ENCODE measurements at places on chromosomes 2 and 18.

GRCh38 chr2:40169430-40169829 lies 282.5 kb downstream of the SLC8A1 start:
- peak; percentile 20 for DNase-seq

DNA sequence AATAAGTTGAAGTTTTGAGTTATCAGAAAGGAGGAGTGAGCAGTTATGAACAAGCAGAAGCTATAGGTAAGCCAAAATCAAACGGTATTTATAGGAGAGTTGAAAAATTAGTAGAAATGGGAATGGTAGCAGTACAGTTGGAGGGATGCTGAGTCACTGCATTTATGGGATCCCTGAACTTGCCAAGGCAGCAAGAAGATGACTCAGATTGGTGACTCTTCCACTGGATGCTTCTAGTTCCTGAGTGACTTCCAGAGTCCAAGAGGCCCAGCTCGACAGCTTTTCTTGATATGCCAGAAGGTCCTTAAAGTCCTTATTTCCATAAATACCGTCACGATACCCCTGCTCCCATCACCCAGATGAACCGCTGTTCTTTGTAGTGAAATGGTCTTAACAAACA lies 31.1 kb upstream of the ACTR3 start:
- DNase-seq, result peak; percentile 56

GRCh38 chr2:96528700-96529375 lies 7.7 kb upstream of the ARID5A start:
- DNase-seq, result no peak

DNA sequence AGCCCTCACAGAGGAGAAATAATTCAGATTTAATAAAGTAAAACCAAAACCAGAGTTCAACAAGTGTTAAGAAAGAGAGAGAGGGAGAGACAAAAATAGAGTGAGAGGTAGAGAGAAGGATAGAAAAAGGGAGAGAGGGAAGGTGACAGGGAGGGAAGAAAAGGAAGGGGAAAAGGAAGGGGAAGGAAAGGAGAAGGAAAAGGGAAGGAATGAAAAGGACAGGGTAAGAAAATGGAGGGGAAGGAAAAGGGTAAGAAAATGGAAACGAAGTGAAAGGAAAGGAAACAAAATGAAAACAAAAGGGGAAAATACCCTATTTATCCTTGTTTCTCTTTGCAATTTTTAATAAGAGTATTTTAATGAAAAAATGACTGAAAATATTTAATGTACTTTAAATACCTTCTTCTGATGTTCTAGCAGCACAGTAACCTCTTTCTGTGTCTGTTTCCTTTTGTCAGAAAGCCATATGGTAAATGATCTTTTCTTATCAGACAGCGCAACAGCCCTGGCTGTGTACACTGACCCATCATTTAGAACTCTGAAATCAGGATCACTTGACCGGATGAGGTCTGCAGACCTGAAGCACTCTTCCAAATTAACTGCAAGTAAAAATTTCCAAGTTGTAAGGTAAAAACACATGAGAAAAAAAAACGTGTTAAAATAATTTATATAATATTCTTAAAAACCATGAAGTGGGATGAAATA lies 11.8 kb downstream of the DSC3 start:
- DNase-seq, result no peak

DNA sequence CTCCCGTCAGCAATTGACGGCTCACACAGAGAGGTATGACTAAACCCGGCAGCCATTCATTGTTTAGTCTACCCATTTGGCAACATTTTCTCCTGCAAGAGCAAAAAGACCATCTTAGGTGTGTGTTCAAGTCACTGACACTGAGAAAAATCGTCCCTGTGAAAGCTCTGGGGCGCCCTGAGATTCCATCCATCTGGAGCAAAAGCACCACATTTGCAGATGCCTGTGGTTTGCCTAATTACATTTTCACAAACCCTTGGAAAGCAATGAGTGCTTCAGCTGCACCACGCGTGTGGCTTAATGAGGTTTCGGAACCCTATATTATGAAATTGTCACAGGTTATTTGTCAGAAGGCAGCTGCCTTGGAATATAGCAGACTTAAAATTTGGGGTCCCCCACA lies 110.7 kb upstream of the PTPRM start:
- no peak for DNase-seq

DNA sequence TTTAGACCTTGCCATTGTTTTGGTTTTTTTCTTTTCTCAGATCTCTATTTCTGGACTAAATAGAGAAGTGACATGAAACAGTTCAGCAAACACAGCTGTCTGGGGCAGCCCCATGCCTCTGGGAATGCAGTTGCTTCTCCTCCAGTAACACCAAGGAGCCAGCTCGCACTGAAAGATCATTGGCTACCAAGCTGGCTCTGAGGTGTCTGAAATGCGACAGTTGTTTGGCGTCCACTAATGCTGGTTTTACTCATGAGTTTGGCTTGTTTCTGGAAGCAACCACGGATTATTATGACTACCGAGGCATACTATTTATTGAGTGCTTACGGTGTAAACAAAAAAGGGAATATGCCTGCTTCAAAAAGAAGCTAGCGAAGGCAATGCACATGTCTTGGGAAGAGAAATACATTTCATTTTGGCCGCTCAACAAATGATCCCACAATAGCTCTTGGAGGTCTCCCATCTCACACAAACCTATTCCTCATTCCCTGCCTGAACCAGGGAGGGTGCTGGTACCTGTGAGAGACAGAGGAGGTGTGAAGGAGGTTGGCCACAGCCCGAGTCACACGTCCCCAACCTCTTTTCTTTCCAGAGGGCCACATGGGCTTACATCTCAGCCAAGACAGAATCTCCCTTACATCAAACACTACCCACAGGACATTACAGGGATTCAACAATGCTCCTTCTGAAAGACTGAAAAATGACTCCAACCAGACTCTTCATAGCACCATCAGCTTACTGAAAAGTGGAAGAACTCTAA lies 37.5 kb upstream of the NEB start:
- DNase-seq, result no peak

GRCh38 chr18:33833842-33834241 lies 255.8 kb downstream of the ASXL3 start:
- no peak for DNase-seq

- DNase-seq, result no peak
These were observed 177.4 kb upstream of the NABP1 start for GRCh38 chr2:191500566-191500883.

DNA sequence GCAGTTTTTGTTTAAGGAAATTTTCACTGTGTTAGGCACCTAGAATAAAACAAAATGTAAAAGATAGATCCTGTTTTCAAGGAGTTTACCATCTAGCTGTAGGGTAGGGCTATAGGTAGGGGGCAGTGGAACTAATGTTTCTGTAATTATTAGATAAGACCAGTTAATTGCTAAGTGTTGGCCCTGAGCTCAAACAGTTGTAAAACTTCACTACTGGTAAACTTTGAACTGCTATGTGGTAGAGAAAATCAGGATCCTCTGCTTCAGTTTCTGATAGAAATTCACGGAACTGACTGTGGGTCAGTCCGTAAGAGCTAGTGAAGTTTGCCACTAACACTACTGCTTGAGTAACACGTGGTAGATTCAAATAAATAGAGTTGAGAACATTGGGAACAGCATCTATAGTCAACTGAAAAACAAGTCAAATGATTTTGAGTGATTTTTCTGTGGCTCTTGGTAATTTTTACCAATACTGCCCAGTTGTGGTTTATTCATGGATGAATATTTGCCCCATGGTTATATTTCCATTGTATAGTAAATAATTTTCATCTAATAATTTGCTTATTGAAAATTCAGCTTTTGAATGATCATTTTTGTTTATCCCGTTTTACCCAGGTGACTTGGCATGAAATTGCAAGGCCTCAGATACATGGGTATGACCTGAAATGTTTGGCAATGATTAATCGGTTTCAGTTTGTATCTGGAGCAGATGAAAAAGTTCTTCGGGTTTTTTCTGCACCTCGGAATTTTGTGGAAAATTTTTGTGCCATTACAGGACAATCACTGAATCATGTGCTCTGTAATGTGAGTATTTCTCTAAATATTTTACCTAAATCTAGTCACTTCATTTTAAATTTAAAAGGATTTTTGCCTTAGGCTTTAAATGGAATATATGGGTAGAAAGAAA lies 26.4 kb downstream of the ELP2 start:
- no peak for DNase-seq

DNA sequence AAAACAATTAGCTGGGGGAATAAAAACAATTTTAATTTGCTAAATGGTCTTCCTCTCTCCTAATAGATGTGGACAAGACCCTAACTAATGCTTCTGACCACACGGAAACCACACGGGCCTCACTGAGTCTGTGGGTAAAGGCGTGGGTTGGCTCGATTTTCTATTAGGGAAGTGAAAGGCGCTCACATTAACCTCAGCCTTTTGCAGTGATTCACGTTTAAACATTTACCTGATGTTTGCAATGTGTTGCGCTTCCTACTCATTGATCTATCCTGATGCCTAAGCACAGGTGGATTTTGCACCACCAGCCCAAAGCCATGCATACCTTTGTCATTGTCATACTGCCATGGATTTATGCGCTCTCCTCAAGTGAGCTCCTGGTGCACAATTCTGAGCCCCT lies 35.6 kb upstream of the NRP2 start:
- no peak for DNase-seq

DNA sequence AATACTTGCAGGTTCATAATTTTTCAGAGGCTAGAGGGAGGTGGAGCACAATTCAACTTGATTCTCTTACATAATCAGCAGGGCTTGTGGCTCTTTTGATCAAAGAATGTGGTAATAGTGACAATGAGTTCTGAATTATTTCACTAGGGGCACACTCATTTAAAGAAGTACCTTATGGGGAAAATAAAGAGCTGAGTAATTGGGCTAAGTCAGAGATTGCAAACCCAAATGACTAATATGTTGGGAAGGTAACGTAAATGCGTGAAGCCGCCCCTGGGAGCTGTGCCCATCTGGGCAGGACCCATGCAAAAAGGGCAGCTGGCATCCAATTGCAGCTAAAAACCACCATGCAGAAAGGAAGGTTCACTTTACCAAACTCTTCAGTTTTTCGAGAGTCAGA lies 35.3 kb downstream of the NCKAP5 start:
- peak; percentile 76 for DNase-seq

GRCh38 chr2:146837857-146838256 lies 1007.0 kb upstream of the ACVR2A start:
- peak; percentile 56 for DNase-seq

- peak; percentile 47 for DNase-seq
These were observed 99.3 kb upstream of the DNAJC10 start for GRCh38 chr2:182616471-182617393.

DNA sequence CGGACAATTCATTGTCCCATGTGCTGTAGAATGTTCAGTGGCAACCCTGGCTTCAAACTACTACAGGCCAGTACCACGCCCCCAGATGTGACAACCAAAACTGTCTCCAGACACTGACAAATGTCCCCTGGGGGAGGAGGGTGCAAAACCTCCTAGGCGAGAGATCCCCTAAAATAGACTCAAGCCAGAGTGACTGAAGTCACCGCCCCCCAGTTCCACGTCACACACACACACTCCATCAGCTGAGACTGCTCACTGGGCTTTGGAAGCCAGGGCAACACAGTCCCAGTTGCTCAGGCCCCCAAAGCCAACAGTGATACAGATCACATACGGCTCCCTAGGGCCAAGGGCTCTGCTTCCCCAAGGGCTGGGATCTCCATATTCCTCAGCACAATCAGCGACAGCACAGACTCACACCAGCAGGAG lies 19.1 kb downstream of the HDAC4 start:
- DNase-seq, result no peak

DNA sequence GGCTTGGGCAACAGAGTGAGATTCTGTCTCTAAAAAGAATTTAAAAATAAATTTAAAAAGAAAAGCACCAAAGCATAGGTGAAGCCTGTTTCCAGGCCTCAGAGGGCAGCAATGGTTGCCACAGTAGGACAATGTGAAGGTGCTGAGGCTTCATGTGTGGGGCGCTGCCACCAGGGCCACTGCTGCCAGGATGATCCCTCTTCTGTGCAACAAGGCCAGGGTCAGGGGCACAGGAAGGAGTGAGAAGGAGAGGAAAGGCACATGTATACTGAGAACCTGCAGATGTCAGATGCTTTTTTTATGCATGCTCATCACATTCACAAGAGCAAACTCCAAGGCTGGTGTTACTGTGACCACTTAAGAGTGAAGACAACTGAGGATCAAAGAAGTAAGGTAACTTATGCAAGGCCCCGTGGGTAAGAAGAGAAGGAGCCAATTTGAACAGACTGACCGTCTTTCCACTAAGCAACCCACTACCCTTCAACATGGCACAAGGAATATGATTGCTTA lies 79.7 kb upstream of the ACKR3 start:
- no peak for DNase-seq

DNA sequence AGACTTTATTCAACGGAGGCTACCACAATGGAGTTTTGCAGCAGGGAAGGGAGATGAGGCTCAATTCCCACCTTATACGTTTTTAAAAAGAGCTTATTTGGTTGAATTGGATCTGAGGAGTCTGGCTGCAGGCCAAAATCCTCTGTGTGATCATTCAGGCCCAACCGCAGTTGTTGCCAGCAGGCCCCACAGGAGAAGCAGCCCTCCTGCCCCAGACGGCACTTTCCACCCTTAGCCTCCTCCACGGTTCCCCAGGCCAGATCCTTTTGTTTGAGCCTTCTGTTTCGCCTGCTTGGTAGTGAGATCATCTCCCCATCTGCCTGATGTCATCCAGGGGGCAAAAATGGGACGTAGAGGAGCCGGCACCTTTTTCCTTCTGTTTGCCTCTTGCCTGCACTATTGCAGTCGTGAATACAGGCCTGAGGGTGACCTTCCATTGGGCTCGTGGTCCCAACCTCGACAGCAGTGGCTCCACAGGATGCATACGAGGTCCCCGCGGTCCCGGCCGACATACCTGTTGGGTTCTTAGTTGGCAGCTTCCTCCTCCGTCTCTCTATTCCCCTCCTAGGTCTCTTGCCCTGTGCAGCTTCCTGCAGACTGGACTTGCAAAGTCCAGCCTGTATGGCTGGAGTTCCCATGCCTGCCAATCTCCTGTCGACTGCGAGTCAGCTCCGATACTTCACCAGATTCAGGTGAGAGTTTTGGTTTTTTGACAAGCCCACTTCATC lies 9.3 kb upstream of the GPR35 start:
- no peak for DNase-seq

DNA sequence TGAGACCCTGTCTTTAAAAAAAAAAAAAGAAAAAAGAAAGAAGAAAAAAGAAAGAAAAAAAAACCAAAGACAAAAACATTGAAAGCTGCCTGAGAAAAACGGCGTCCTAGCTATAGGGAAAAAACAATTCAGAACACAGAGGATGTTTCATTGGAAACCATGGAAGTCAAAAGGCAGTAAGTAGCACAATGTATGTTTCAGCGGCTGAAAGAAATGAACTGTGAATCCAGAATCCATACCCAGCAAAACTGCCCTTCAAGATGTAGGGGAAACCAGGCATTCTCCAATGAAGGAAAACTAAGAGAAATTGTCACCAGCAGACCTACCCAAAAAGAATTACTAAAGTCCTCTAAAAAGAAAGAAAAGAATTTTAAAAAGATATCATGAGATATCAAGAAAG lies 27.6 kb downstream of the EVA1A start:
- DNase-seq, result no peak

GRCh38 chr2:67046591-67046990 lies 350.5 kb upstream of the ETAA1 start:
- peak; percentile 42 for DNase-seq

DNA sequence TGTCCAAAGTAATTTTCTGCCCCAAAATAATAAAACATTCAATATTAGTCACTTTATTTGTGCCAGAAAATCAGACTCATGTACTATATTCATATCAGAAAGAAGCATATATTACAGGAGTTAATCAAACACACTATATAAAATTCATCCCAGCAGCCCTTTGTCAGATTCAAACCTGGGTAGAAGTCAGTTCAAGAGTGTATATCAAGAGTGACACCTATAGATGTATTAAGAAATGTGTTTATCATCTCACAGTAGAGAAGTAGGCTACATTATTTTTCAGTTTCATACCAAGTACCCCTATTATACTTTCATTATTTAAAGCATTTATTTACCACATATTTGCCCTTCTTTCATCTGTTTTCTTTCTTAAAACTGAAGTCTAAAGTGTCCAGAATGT lies 193.2 kb upstream of the DDX18 start:
- DNase-seq, result no peak
